Stimulated activated CD8-positive, alpha-beta memory T cell treated with anti-CD3 and anti-CD28 coated beads, Interleukin-15, amount 100 ng/mL, for 24 hours (primary cell): ENCODE measurements at places on chromosomes 7 and 10.
A peak's percentile ranks its signal among the peaks of the same experiment; 100 is the strongest.

GRCh38 chr7:37128327-37129034, 320.2 kb downstream of the ELMO1 start:
- no peak for DNase-seq

DNA sequence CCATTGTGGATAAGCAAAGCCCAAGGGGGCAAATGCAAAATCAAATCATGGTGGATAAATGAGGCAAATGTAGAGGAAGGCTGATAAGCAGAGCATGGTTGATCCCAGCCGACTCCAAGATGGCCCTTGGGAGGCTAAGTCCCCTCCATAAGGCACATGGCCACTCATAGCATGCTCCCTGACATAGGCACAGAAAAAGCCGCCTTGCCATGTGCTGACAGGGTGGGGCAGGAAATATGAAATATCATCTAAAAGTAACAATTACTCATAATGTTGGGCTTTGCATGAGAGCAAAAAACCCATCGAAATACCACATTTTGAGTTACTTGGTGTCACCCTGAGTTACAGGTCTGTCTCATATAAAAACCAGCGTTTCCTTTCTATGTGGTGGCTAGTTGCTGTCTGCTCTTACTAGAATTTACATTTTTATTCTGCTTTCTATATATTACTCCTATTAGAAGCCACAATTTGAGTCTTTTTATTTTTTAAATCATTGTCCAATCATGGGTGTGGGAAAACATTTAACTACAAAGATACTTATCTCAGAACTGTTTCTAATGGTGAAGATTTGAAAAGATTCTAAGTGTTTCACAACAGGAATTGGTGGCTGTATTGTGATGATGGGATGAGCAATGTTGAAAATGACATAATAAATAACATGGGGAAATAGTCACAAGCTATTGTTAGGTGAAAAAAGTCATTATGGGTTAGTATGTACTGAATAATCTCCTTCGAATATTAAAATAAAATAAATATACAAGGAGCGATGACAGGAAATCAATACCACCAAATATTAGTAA, 102.7 kb downstream of the CUBN start:
- DNase-seq, result no peak

GRCh38 chr7:16365952-16366351, 55.4 kb downstream of the CRPPA start:
- DNase-seq, result no peak

DNA sequence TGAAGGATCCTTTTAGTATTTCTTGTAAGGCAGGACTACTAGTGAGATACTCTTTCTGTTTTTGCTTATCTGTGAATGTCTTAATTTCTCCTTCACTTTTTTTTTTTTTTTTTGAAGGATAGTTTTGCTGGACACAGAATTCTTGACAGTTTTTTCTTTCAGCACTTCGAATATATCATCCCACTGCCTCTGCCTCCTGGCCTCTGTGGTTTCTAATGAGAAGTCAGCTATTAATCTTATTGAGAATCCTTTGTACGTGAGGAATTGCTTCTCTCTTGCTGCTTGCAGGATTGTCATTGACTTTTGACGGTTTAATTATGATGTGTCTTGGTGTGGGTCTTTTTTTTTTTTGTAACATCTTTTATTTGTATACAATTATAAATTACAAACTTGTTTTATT, 12.6 kb upstream of the WAC start:
- DNase-seq, result no peak

DNA sequence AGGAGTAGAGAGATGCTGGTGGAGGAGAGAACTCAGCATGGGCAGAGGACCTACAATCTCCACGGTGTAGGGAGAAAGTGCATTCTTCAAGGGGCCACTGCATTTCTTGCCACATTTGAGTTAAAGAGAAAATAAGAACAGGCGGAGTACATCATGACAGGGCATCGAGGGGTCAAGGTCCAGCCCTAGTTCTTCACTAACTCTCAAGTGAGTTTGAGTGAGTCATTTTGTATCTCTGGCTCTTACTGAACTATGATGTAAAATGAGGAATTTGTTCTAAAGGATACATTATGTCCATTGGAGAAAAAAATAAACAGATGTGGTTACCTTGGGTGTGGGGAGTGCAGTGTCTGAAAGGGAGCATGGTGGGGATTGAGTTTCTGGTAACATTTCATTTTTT, 182.9 kb downstream of the XPNPEP1 start:
- DNase-seq, result no peak

- no peak for DNase-seq
Observed at GRCh38 chr10:33334805-33335550, 511 bp upstream of the NRP1 start.

GRCh38 chr10:79241990-79242619, 105.2 kb upstream of the PPIF start:
- peak; percentile 31 for DNase-seq

GRCh38 chr7:139358541-139359365, 941 bp upstream of the LUC7L2 start:
- no peak for DNase-seq

- DNase-seq, result no peak
Observed at GRCh38 chr10:116766837-116767634, 24.7 kb upstream of the HSPA12A start.

- DNase-seq, result no peak
Observed at GRCh38 chr10:69004821-69005220, 16.2 kb downstream of the KIFBP start.

GRCh38 chr7:2289111-2289586, 25.1 kb downstream of the SNX8 start:
- no peak for DNase-seq

- DNase-seq, result no peak
Observed at GRCh38 chr10:24762966-24763623, 39.4 kb upstream of the ARHGAP21 start.

- DNase-seq, result no peak
Observed at GRCh38 chr10:69885379-69886013, 83.8 kb downstream of the COL13A1 start.

GRCh38 chr10:10605551-10606081, 412.1 kb upstream of the CELF2 start:
- DNase-seq, result no peak

DNA sequence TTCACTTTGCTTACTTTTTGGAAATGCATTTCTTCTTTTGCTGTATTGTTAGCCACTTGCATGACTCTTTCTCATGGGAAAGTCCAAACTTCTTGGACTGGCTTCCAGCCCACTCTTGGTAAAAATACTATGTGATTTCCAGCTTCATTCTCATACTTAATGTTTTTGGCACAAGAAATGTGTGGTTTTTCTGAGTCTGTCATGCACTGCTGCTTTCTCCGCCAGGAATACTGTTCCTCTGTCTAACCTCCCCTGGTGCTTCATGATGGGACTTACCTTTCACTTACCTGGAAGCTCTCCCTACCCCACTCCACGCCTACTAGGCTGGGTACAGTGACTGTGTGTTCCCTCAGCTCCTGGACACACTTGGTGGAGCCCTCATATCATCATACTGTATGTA, 18.7 kb downstream of the MGAM2 start:
- DNase-seq, result no peak

- DNase-seq, result no peak
Observed at GRCh38 chr7:139643951-139644585, 120.6 kb downstream of the CLEC2L start.

GRCh38 chr7:128321044-128321422, 22.7 kb downstream of the RBM28 start:
- no peak for DNase-seq

GRCh38 chr10:116143673-116144222, 129.3 kb downstream of the GFRA1 start:
- no peak for DNase-seq

- DNase-seq, result no peak
Observed at GRCh38 chr10:128007056-128007455, 100.2 kb downstream of the PTPRE start.

DNA sequence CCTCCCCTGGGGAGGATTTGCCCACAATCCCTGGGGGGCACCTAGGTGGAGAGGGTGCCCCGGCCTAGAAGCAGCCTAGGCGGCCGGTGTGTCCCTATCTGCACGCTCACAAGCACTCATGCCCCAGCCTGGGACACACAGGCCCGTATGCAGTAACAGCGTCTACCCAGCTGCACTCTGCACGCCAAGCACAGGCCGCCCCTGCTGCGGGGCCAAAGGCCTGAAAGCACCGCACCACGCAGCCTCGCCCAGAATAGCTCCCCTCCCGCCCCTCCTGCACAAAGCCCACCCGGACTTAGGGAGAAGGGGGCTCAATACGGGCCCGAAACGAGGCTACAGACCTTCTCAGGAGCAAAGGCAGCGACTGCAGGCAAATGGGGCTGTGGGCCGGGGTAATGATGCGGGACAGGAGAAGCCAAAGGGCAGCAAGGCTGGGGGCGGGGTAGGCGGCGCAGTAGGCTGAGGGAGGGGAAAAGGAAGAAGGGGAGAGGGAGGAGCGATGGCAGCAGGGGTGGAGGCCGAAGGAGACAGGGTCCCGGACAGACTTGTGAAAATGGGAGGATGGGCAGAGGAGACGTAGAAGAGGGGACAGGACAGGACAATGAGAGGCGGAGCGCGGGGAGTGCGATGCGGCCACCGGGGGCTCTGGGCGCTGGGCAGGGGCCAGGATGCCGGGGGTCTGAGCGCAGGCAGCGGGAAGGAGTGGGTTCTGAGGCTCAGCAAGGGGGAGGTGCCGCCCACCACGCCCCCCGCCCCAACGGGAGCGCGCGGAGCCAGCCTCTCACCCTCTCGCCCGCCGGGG, 544 bp downstream of the GPRIN2 start:
- DNase-seq, result no peak

DNA sequence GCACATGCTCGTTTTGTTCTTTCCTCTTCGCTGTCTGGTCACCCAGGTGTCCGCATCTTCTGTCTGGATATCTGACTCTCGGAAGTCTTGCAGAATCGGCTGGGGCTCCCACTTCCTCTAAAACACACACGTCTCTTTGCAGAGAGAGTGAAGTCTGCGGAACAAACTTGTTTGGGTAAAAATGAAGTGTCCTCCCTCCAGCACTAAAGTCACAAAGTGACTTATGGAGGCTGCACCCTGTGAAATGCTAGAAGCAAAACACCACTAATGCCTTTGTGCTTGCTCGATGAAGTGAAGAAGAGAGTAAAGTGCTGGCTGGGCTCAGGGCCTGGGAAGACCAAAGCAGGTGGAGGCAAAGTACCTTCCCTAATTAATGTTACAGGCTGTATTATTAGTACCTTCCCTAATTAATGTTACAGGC, 71.4 kb downstream of the FGFR2 start:
- no peak for DNase-seq

DNA sequence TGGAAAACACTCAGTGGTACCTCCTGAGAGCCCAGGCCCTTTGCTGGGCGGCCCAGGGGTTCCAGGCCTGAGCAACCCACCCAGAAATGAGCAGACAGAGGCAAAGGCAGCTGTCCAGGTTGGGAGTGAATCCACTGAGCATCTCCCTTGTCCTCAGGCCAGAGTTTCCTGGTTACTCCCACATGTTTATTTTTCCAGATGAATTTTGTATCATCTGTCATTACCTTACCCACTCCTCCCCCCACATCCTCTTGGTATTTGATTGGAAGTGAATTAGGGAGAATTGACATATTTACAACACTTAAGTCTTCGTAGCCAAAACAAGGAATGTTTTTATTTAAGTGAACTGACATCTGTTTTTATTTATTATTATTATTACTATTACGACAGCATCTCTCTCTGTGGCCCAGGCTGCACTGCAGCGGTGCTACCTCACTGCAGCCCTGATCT, 13.2 kb upstream of the LMBR1 start:
- no peak for DNase-seq

DNA sequence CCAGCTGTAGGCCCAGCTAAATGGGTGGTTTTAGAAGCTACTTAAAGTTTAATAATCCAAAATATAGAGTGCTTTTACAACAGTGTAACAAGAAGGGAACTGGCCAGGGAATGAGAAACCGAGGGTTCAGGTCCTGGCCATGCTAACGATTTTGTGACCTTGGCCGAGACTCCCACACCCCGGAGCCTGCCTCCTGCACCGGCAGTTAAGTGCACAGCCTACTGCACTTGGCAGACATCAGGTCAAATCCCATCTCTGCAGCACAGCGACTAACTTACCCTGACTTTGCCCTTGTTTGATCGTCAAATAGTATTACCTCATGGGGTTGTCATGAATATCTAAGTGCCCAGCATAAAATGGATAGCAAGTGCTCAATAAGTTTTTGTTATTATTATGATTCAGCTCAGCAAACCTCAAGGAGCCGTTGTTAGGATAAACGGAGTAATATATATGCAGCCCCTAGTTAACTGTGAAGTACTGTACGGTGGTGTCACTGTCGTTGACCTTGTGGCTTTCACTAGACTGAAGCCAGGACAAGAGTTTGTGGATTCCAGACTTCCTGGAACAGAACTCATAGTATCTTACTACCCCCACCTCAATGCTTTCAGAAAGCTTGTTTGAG, 35.5 kb downstream of the LYZL1 start:
- DNase-seq, result no peak

DNA sequence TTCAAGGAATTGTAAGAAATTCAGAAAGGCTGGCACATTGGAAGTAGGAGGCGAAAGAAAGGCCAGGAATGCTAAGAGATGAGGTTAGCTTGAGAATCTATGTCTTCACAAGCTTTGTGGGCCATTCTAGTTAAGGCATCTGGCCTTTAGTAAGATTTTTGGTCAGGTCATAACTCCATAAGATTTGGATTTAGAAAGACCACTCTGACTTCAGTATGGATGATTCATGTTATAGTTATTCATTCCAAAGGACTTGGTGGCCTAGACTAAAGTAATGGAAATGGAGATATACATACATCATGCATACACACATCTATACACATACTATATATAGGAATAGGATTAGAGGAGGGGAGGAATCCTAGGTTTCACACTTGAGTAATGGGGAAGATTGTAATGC, 77.5 kb downstream of the SEPTIN7 start:
- DNase-seq, result no peak

- no peak for DNase-seq
Observed at GRCh38 chr7:55969391-55969790, 5.0 kb downstream of the NIPSNAP2 start.

DNA sequence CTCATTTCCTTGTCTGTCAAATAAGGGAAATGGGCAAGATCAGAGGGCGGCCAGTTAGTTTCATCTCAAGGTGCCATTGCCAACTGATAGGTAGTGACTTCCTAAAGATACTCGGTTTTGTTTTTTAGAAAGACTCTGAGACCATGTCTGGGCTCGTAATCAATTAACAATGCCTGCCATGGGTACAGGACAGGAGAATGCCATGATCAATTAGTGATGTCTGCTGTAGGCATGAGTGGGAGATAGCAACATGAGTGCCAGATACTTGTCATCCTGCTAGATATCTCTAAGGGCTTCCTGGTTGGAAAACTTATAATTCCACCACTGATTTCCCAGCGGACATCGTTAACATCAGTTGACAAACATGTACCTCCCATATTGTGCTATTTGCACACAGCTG, 64.8 kb downstream of the SH3PXD2A start:
- DNase-seq, result no peak

GRCh38 chr7:51031791-51032515, 249.3 kb upstream of the GRB10 start:
- DNase-seq, result no peak

DNA sequence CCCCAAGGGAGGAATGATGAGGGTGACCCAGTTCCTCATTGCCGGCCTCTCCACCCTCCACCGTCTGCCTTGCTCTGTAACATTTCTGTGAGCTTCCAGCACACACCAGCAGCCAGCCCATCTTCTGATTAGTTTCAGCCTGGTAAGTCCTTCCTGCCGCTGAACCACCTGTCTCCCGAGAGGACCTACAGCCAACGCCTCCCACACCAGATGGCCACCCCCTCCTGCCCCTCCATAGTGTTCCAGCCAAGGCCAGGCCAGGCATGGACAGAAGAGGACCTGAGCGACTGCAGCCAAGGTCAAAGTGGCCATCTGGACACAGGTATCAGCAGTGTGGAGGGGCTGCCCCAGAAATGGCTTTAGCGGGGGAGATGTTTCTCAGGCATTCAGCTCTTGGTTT, 170.7 kb upstream of the CTBP2 start:
- no peak for DNase-seq

- no peak for DNase-seq
Observed at GRCh38 chr10:22986771-22987542, 59.1 kb downstream of the ARMC3 start.
